ENCODE measurements at places on chromosomes 6 and 20.

- DNase-seq = peak; percentile 69
Observed at GRCh38 chr6:34414999-34415858, 10.6 kb downstream of the RPS10 start.

GRCh38 chr6:34524971-34525370 is 31.2 kb downstream of the SPDEF start:
- DNase-seq = no peak

DNA sequence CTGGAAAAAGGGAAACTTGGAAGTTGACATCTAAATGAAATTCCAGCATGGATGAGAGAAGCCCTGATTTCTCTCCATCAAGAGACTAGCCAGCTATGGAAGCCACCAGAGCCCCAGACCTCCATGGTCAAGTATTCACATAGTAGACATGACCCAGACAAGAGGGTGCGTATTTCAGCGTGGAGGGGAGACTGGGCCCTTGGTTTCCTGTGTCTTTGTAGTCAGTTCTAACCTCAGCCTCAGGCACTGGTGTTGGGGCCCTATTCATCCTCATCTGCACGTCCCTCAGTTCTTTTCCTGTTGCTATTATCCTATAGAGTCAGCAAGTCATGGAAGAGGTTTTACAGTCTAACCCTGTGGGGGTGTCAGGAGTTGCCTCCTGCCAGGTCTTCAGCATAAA is 12.5 kb downstream of the GNL1 start:
- DNase-seq = no peak

DNA sequence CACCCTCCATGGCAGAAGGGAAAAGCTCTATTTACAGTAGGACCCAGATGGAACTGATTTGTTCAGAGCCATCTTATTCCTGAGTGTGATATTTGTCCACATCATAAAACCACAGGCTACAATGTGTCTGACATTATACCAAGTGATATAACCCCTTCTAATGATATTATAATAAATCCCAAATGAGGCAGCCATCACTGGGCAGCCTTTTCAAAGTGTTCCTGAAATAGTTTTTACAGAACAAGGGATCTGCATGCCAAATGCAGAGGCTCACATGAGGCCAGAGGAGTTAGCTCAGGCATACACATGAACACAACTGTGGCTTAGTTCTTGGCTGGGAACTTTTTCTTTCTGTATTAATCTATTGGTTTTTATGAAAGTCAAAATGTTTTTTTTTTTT is 207.7 kb downstream of the MAFB start:
- no peak for DNase-seq

DNA sequence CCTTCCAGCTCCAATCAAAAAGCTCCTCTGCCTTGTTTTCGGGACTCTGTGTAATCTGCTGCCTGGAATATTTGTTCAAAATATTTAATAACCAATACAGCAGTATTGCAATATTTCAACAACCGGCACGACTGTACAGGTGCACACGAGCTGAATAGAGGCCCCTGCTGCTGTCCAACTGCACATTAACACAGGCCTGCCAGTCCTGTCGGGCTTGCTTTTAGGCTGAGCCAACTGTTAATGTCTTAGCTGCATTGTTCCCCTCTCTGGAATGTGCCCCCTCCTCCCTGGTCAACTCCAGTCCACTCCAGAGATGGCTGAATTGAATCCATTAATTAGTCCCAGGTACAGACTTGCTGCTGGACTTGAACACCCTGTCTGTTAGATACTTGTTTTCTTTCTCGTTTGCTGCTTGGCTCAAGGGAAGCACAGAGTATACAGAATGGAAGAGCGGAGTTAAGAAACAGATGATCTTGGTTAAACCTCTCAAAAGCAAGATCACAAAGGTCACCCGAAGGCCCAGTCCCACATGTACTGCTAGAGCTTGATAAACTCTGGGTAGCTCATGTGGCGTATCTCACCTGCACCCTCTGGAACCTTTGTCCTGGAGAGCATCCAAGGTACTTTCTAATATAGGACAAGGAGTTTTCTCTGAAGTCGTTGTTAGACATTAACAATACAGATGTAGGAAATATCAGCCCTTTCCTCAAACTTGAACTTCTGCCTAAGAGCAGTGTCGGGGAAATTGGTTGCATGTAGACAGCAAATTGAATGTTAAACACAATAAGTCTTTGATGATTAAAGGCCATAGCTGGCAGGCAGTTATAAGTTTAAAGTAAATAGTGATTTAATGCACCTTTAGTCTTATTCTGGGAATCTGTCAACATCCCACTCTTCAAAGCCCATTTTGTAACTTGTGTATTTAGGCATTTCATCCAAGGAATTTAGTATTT is 31.9 kb downstream of the SHLD1 start:
- DNase-seq = peak; percentile 81

GRCh38 chr6:43759136-43759906 is 10.7 kb upstream of the VEGFA start:
- no peak for DNase-seq

- DNase-seq = no peak
Observed at GRCh38 chr20:17024513-17025119, 202.2 kb upstream of the PCSK2 start.

DNA sequence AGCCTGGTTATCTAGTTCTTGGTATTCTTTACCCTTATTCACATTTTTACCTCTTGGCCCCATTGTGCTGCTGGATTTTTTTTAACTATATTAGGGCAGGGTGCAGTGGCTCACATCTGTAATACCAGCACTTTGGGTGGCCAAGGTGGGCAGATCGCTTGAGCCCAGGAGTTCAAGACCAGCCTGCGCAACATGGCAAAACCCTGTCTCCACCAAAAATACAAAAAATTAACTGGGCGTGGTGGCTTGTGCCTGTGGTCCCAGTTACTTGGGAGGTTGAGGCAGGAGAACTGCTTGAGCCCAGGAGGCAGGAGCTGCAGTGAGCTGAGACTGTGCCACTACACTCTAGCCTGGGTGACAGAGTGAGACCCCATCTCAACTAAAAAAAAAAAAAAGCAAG is 12.2 kb upstream of the TAF8 start:
- DNase-seq = no peak

DNA sequence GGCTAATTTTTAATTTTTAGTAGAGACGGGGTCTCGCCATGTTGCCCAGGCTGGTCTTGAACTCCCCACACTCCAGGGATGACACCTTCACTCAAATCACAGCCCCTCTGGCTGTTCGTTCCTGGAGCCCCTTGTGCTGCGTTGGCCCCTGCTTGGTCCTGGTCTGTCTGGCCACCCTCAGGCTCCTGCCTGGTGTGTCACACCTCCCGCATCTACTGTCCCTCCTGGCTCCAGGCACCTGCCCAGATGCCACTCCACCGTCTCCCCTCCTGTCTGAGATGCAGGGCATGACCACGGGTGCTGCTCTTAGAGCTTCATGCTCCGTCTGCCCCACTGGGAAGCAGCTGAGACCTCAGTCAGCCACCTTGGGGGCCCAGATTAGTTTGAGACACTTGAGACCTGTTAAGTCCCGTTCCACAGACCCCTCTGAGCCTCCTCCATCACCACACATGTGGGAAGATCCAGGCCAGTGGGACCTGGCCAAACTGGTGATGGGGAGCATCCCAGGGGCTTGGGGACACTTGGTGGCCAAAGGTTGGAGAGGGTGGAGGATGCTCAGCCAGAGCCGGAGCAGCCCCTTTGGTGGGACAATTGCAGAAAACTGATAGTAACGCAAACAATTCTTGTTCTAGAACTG is 21.9 kb upstream of the NPBWR2 start:
- DNase-seq = no peak

- DNase-seq = no peak
Observed at GRCh38 chr6:151388997-151389617, 2.3 kb downstream of the ZBTB2 start.

- no peak for DNase-seq
Observed at GRCh38 chr6:134719911-134720310, 230.0 kb downstream of the ALDH8A1 start.

DNA sequence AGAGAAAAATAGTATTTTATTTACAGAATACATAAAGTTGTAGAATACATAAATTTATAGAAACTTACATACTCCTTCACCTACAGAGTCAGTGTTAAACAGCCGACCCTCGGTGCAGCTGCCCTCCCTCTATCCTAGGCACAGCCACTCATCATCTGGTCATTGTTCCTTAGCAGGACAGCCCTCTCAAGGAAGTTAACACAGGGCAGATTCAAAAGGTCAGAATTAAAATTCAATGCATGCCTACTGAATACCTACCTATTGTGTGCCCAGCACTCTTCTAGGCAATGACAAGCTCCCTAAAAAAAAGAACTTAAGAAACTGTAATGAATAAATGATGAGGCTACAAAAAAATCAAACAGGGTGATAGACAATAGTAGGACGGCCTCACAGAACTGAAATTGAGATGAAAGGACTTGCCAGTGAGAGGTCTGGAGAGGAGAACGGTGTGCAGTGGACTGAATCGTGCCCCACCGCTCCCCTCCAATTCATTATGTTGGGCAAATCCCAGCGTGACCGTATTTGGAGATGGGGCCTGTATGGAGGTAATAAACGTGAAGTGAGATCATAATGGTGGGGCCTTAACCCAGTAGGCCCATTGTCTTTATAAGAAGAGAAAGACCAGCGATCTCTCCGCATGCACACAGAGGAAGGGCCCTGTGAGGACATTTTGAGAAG is 326.0 kb downstream of the PACRG start:
- no peak for DNase-seq

DNA sequence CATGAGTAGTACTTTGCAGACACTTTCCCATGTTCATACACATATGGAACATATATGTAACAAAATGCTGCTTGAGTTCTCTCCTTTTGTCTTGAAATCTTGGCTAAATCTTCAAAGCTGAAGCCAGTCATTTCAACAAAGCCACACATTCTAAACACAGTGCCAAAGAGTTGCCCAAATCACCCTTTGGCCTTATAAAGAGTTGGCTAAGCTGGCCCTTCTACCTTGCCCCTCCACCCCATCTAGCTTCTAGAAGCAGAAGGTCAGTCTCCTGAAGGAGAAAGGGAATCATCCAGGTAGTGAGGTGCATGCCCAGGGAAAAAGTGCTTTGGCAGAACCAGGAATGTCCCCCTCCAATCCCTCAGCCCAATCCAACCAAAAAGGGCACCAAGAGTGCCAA is 58.3 kb downstream of the ALDH8A1 start:
- no peak for DNase-seq

DNA sequence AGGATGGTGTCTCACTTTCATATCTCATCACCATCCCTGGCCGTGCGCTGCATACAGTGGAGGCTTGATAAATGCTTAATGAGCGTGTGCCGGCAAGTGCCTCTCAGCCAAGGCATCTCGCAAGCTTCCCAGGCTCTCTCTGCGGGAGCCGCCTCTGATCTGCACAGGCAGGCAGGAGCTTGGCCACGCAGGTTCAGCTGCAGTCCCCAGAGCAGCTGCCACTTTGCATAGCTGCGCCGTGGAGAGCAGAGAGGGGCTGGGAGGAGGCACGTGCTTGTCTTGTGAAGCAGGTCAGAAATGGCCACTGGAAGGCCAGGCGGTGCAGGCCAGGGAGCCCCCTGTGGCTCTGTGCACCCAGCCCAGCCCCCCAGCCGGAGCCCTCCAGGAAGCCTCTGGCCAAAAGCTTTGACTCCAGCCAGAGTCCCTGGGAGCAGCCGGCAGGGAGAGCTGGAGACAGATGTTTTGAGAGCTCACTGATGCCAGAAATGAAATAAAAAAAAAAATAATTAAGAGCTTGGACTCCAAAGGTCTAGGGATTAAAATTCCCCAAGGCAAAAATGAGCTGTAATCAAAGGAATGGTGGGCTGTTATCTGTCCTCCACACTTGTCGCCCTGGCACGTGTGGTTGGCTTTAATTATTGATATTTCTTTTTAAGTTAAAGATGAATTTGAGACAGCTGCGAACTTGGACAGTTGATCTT is 377.0 kb downstream of the CDH4 start:
- DNase-seq = no peak

GRCh38 chr6:161374971-161375873 is 101.4 kb upstream of the AGPAT4 start:
- no peak for DNase-seq

- no peak for DNase-seq
Observed at GRCh38 chr6:88422831-88423230, 256.7 kb upstream of the CNR1 start.

DNA sequence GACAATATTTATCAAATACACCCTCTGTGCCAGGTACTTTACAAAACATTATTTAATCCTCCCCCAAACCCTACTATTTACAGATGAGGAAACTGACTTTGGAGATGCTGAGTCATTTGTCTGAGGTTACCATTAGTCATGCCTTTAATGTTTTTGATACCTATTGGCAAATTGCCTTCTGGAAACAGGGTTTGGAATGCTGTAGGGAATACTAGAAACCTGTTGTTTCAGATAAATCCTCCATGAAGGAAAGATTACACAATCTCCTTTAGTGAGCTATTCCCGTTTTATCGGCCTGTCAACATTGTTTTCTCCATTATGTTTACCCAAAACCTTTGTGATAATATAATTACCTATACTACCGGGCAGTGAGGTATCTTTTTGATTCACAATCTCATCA is 93.6 kb upstream of the ADGRF1 start:
- no peak for DNase-seq

GRCh38 chr20:36541227-36541767 is at the start of gene MYL9:
MYL9 (plus strand) TSS chr20:36541519; CDS start chr20:36544885, 3,366 bp downstream.
- DNase-seq = peak; percentile 97
